CD8-positive, alpha-beta memory T cell (primary cell): ENCODE measurements at places on chromosomes 11 and 22.
A peak's percentile ranks its signal among the peaks of the same experiment; 100 is the strongest.

DNA sequence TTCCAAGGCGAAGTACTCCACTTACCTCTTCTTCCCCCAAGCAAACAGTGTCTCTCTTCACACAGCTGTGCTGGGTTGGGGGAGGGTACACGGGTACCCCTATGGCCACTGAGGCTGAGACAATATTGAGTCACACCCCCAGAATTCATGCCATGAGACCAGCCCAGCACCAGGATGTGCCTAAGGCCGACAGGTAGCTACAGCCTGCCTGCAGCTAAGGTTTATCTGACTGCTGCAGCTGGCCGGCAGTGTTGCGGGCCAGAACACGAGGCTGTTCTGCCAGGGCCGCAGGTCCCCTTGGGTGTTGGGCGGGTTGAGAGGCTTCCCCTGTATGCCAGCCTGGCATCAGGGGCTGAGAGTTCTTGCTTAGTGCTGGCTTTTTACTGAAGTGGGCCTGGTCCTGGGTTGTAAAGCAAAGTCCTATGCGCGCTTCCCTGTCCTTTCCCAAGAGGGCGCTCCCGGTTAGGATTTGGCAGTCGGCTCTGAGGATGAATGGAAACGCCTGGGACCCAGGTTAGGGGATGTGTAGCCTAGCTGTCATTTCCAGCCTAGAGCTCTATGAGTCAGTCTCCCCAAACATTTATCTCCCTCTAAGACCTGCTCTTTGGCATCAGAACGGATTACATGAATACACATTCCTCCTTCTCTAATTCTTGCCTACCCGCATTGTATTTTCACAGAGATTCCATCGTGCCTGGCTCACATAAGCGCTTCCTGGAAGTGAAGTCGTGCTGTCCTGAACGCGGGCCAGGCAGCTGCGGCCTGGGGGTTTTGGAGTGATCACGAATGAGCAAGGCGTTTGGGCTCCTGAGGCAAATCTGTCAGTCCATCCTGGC is 7.1 kb downstream of the USP18 start:
- no peak for DNase-seq

GRCh38 chr11:63816166-63816565 is 2.9 kb downstream of the SPINDOC start:
- DNase-seq = no peak

GRCh38 chr22:27420817-27421361 is 380.7 kb downstream of the MN1 start:
- no peak for DNase-seq

- no peak for DNase-seq
Observed at GRCh38 chr11:119709638-119710346, 19.2 kb downstream of the NECTIN1 start.

GRCh38 chr11:81787584-81788049 is 946.0 kb downstream of the FAM181B start:
- peak; percentile 39 for DNase-seq

- no peak for DNase-seq
Observed at GRCh38 chr22:21948390-21948789, 4.3 kb downstream of the PPM1F start.

GRCh38 chr11:25902476-25902875 is 429.5 kb upstream of the ANO3 start:
- no peak for DNase-seq
